ENCODE measurements at places on chromosomes 11 and 22.
A peak's percentile ranks its signal among the peaks of the same experiment; 100 is the strongest.

GRCh38 chr11:8038811-8039529 lies 42.0 kb upstream of the TUB start:
- DNase-seq, result no peak

DNA sequence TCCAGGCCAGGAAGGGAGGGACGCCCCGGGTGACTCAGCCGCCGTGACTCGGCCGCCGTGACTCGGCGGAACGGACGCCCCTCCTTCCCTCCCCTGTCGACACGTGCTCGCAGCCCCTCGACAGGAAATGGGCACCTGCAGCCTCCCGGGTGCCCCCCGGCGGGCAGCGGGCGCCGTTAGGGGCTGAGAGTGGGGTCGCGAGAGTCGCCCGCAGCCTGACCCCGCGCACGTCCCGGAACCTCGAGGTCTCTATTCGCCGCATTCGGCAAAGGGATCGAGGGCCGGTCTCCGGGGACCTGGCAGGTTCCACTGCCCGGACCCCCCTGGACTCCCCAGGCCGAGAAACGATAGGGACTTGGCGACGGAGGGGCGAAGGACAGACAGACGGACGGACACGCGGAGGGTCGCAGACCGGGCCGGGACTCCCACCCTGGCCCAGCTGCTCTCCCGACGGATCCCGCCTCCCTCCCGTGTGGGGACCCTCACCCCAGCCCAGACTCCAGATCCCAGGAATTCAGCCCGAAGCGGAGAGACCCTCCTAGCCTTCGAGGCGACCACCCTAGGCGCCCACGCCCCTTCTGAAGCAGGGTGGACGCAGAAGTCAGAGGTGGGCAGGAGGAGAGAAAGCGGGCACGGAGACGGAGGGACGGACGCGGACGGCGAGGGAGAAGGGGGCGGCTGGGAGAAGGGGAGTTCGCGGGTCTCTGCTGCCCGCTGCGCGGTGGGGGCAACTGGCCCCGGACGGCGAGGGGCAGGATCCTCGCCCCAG lies 648 bp downstream of the FOSL1 start:
- no peak for DNase-seq

- peak; percentile 10 for DNase-seq
Observed at GRCh38 chr11:285021-285893, 3.7 kb upstream of the PGGHG start.

DNA sequence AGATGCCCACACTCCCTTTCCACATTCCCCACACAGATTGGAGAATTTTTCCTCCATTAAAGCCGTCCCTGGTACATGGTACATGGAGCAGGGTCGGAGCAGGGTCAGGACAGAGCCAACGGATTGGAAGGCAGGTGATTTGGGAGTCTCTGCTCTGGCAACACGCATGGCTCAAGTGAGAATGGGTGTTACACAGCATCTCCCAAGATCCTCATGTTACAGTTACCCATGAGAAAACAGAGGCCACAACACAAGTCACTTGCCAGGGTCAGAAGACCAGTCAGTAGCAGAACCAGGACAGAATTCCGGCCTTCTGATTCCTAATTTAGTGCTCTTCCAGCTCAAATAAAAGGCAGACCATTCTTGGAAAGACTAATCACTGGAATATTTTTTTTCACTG lies 7.7 kb upstream of the F2 start:
- DNase-seq, result no peak

DNA sequence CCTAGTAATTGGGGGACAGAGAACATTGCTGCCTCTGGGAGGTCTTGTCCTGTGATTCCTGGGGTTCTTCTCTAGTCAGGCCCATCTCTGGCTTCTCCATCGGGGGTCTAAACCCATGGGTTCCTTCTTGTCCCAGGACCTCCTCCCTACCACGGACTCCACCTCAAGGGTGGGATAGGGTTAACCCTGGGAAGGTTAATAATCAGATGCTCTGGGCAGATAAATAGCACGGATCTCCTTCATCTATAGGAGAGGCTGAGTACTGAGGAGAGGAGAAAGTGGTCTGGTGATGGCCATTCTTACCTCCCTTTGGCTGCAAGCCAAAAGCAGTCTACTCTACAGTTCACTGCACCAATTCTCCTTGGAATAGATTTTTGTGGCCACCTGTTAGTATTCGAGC lies 10.5 kb downstream of the HEPHL1 start:
- no peak for DNase-seq

DNA sequence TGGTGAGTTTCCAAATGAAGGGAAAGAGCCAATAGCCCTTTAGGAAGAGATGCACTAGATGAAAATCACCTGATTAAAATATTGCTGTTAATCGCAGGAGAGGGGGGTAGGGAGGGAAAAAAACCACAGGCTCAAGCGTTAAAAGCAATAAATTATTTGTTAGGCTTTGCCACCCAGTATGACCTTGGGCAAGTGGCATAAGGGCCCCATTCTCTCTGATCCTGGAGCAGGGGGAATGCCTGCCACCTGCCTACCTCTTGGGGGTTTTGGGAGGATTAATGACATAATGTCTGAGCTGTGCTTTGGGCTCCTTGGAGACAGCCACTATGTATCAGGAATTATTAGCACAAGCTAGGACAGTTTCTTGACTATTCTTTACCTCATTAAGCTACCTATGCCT lies 80.0 kb downstream of the ZNRF3 start:
- DNase-seq, result no peak

DNA sequence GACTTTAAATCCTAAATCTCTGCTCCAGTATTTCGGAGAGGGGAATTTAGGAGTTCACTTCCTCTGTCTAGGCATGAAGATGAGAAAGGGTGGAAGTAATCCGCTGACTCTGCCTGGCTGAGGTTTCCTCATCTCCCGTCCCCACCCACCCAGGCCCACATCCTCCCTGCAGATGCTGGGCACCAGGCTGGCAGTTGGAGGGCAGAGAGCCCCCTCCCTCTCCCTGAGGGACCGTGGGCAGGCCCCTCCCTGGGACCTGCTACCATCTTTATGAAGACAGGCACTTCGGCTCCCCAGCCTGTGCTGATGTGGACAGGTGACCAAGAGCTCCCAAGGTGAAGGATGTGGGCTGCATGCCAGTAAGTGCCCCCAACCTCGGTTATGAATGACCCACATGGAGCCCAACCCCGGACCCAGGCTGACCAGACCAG lies 6.7 kb downstream of the CASTOR1 start:
- DNase-seq, result no peak
